ENCODE measurements at places on chromosomes 2 and 18.

DNA sequence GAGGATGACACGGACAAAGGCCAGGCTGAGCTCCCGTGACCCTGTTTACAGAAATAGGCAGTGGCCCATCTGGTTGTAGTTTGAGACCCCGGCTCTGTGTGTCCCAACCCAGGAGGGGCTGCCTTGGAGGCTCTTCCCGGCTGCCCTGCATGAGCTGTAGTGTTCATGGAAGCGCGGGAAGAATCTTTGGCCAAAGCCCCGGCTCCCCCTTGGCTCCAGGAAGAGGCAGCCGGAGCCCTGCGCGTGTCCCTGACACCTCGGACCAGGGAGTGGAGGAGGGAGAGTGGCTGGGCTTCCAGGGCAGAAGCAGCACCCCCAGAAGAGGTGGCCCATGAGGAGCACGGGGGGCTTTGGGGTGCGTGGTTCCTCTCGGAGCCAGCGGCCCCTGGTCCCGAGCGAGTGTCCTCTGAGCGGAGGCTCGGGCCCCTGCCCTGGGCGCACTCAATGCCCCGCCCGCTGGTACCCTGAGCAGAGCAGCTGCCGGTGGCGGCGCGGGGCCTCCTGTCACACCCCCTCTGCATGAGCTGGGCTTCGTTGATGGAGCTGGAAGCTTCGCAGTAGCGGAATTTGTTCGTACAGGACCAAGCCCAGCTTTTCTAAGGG is 21.7 kb downstream of the GPR35 start:
- no peak for DNase-seq

DNA sequence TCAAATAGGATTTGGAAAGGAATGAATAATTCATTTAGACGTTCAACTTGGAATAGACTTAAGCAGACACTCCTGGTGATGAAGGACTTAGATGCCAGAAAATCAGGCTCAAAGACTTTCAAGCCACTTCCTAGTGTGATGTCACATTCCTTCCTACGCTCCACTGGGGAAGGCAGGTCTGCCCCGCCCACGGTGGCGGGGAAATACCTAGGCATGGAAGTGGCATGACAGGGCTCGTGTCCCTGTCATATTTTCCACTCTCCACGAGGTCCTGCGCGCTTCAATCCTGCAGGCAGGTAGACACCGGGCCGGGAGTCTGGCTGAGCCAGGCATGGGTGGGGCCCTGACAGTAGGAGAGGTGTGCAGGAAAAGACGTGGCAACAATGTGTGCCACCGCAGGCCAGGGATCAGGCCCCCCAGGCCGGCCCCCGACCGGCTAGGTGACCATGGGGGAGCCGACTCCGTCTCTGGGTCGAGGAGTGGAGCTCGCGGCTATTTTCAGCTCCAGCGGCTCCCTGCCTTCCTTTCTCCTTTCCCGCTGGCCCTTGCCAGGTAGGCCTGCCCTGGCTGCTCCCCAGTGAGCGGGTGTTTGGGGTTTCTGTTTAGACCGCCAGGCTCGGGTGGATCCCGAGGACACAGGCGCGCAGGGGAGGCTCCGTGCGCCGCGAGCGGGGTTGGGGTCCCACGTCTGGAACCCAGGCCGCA is at the start of gene IL1RL2:
Gene IL1RL2, plus strand, starts transcription at position 233 of the 705 bp plus-strand sequence. CDS start 845 bp downstream, outside the sequence.
- no peak for DNase-seq

DNA sequence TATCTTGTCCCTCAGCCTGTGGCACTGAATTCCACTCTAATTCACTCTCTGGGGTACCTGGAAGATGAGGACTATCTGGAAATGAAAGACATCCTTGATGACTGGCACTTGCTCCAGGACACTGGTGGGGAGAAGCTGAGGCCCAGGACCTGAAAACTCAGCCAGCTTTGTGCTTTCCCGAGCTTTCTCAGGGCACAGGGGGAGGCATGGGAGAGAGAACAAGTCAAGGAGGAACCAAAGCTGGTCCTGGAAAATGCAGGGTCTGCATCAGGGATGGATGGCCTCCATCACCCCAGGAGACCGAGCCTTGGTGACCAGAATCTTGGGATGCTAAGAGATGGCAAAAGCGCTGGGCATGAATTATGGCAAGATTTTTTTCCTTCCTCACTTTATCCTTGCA is 65.1 kb downstream of the MAPK4 start:
- DNase-seq: no peak

DNA sequence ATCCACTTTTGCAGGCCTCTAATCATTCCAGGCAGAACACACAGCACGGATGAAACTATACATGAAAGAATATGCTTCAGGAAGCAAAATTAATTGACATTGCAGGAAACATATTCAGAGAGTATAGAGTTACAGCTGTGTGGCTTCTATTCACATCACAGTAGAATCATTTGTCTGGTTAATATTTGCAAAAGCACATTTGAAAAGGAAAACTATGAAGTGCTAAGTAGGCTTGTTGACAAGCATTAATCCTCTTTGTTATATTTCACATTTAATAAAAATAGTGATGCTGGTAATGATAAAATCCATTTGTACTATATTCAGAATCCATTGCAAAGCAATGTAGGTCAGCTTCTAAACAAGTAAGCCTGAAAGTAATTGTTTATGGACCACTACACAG is 32.2 kb upstream of the PIK3C3 start:
- no peak for DNase-seq

DNA sequence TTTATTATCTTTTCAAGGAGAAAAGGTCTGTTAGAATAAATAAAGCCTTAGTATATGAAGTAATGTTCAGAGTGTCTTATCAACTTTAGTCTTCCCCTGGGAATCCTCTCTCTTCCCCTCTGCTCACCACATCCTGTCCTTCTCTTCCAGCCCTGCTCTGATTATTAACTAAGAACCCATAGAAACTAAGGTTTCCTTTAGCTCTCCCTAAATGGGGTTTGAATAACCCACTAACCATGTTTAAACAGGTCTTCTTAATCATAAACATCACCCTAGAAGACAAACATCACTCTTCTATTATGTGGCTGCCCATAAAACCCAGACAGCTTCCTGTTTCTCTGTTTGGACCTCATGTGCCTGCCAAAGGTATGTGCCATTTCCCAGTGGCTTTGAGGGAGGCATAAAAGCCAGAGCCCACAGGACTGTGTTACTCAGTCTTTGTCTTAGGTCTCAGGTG is 50.1 kb downstream of the SLC14A1 start:
- no peak for DNase-seq

DNA sequence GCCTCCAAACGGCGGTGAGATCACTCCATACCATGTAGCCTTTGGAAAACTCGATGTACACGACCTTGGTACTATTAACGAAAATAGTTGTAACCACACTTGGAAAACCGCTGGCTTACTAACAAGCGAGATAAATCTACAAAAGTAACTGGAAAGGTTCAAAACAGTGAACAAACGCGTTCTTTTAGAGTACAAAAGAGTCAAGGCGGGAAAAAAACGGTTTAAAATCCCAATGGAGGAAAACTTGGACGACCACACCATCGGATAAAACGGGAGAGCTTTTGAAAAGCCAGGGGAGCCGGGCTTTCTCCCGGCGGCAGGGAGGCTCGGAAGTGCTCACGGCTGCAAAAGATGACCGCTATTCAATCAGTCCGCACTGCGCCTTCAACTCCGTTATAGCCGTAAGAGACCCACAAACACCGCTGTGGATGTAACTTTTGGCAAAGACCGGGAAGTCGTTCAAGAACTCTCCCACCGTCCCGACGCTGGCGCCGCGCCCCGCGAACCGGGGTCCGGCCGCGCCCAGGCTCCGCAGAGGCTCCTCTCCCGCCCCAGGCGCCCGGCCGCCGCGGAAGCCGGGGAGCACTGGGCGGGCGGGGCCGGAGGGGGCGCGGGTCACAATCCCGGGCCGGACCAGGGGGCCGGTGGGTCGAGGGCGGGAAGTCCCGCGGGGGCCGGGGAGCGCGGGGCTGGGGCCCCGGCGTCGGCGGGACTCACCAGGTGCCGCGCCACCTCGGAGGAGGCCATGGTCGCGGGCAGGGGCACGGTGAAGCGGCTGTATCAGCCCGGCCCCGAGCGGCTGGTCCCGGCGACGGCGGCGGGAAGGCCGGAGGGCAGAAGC is 465 bp downstream of the SEPTIN10 start:
- DNase-seq: no peak

DNA sequence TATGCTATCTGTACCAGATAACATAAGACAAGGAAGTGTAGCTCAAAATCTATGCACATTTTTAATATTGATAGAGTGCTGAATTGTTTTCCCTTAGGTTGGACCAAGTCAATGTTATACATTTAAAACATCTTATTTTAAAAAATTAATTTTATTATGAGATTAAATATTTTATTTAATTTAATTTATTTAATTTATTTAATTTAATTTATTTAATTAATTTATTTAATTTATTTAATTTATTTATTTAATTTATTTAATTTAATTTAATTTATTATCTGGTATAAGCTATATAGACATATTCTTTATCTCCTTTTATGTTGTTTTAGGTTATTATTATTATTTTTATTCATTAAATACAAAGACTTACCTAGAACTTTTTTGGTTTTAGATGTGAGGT is 551.7 kb upstream of the LRRTM1 start:
- DNase-seq: no peak

GRCh38 chr2:179234658-179235240 is 29.9 kb downstream of the SESTD1 start:
- DNase-seq: no peak

DNA sequence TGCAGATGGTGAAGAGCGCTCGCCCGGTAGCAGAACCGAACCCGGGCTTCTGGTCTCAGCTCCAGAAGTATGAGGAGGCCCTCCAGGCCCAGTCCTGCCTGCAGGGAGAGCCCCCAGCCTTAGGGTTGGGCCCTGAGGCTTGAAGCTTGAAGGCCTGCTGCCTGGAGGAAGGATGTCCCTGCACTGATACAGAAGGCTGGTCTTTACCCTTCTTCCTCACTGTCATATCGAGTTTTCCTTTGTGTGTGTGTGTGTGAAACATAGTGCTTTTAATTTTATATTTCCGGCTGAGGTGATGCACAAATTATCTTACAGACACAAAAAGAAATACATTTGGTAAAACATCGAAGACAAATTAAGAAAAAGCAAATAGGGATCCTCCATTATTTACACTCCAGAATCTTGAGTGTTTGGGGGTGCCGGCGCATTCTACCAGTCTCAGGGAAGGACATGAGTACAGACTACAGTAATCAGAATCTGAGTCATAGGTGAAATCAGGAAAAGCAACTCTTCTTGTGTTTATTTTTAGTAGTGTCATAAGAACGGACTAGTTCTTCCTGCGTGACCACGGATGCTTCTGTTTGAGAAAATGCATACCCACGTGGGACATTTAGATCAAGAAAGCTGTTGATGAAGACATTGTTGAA is 1.3 kb downstream of the DUSP28 start:
- peak; percentile 71 for DNase-seq

GRCh38 chr18:72160510-72161445 is 383.4 kb downstream of the CBLN2 start:
- no peak for DNase-seq

DNA sequence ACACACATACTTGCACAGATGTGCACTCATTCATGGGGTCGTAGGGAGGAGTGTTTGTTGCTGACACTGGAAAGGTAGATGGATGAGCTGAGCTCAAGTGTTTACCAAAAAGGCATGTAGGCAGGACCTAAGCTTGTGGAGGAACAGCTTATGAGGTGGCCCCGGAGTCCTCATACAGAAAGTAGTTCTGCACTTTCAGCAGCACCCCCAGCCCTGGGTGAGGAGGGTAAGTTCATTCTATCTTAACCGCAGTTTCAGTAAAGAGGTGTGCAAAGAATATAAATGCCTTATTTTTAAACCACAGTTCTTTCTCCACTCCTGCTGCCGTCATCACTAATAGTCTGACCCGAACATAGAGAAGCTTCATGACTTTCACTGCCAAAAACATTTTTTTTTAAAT is 31.7 kb upstream of the RNF152 start:
- DNase-seq: no peak

DNA sequence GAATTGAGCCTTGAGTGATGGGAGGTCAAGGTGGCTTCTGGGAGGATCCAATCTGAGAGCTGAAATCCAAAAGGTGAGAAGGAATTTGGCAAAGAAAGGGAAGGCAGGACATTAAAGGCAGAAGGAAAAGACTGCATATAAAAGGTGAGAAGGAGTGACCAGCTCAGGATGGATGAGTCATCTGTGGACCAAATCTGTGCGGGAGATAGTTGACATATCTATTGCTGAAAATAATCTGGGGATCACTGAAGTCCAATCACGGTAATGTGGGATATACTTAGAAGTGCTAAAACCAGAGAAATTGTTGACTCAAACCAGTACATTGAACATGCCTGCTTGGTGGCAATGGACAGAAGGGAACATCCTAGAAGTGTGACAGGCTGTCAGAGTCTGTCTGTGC is 8.0 kb upstream of the PTPN4 start:
- no peak for DNase-seq

DNA sequence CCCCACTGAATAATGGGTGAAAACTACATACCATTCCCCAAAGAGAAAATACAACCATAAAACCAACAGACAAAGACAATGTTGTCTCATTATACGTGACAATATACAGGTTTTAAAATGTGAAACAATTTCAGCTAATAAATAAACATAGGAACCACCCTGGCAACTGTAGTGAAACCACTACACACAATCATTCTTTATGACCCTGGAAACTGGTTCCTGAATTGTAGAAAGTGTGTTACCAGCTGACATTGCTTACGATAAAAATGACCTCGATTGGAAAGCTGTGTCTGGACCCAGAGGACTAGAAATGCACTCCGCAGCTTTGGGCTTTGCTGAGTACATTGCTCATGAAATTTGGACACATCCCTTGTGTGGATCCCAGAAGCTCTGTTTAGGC is 73.9 kb upstream of the LPIN2 start:
- no peak for DNase-seq

DNA sequence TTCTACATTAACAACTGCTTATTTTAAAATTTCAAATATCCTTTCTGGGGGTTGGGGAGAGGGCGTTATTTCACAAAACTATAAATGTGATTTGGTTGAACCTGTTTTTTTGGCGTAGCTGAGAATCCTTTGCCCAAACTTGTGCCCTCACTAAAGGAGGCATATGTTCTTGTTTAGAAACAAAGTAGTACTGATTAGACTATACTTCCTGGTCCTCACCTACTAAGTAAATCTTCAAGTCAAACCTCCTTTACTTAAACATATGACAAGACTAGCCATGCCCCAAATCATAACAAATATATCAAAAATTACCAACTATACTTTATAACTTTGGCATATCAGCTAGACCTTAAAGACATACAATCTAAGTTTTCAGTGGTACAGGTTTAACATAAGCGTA is 5.8 kb downstream of the EIF2AK3 start:
- no peak for DNase-seq

- no peak for DNase-seq
Measured at GRCh38 chr2:70471129-70471528, 82.5 kb downstream of the TGFA start.

- DNase-seq: no peak
Measured at GRCh38 chr2:189236066-189236465, 56.5 kb upstream of the COL5A2 start.

GRCh38 chr2:2800697-2801096 is 469.6 kb upstream of the MYT1L start:
- no peak for DNase-seq

DNA sequence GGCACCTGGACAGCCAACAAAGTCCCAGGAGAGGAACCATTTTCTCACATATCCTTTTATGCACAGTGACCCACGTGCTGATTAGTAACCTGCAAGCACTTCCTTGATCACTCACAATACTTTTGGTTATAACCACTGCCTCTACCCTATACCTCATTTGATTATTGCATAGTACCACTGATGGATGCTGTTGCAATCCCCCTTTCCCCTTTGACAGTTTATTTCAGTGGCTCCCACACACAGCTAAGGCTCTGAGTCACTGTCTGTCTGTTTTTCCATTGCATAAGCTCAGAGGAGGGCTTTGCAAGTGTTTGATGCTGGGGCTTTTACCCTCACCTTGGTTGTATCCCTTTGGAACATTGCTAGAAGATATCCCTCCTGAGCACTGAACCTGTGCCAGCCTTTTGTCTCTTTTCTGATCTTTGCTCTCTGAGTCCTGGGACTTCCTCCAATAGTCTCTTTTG is 101.7 kb upstream of the RBBP8 start:
- peak; percentile 46 for DNase-seq

Data from LNCaP clone FGC (cell line).